ENCODE measurements at places on chromosomes 2 and 18.

DNA sequence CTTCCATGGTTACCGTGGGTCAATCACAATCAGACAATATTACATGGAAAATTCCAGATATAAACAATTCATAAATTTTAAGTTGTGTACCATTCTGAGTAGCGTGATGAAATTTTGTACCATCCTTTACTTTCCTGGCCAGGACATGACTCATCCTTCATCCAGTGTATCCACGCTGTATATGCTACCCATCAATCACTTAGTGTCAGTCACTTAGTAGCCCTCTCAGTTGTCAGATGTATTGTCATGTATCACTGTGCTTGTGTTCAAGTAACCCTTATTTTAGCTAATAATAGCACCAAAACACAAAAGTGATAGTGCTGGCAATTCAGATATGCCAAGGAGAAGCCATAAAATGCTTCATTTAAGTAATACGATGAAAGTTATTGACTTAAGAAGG lies 282.6 kb downstream of the CPS1 start:
- no peak for DNase-seq

DNA sequence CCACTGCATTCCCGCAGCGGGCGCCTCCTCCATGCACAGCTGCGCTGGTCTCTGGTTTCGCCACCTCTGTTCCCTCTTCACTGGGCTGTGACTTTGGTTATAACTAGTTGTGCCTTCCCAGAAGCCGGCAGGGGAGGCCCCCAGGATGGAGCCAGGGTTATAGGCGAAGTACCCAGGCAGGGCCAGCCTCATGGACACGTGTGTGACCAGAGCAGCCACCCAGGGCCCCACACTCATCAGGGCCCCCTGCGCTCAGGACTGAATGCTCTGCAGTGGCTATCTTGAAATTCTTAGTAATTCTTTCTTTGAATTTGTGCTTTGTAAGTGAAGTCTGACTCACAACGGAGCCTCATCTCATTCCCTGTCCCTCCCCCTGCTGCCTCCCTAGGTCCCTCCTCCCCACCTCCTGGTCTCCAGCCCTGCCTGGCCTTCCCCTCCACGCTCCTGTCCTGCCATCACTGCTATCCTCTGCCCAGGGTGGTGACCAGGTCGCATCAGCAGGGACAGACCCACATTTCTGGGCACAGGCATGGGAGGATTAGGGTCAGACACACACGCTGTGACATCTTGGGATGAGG lies 38.1 kb upstream of the LBH start:
- no peak for DNase-seq

DNA sequence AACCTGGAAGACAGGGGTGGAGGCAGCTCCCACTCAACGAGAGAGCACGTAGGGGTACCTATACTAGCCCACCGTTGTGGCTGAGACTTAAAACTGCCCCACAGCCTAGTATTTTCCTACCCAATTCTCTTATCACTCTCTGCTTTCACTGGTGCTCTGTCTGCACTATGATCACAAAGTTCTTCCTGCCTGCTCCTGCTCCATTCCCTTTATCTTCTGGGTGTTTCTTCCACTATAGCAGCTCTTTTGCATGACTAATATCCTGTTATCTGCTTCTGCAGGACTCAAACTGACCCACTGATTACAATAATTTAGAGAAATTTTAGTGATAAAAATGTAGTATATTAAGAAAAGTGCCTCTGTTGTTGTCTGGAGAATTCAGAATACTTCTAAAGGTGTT lies 184.8 kb downstream of the LRP1B start:
- DNase-seq, result no peak

GRCh38 chr2:58052978-58053377 lies 6.4 kb downstream of the VRK2 start:
- DNase-seq, result no peak

DNA sequence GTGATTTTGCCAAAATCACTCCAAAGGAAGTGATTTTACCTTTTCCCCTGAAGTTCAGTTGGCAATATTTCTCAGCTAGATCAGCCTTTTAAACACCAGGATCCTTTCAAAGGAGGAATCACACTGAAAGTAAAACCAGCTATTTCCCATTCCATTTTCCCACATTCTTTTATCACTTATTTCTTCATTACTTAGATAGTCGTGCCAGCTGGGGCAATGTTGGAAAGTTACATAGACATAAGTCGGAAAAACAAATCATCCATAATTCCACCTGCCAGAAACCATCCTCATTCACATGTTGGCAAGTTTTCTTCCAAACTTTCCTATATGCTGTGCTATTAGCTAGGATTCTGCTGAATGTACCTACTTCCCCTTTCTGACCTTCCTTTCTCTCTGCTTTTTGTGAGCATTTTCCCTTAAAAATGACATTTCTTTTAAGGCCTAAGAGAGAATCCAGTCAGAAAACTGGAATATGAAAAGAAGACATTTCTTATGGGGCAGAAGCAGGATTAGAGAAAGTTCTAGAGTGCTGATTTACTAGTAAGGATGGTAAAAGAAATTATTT lies 170.0 kb upstream of the STK17B start:
- no peak for DNase-seq

- DNase-seq, result no peak
Observed at GRCh38 chr18:60193780-60194179, 178.8 kb downstream of the MC4R start.

- DNase-seq, result no peak
Observed at GRCh38 chr18:25350489-25351251, 1.3 kb downstream of the ZNF521 start.

DNA sequence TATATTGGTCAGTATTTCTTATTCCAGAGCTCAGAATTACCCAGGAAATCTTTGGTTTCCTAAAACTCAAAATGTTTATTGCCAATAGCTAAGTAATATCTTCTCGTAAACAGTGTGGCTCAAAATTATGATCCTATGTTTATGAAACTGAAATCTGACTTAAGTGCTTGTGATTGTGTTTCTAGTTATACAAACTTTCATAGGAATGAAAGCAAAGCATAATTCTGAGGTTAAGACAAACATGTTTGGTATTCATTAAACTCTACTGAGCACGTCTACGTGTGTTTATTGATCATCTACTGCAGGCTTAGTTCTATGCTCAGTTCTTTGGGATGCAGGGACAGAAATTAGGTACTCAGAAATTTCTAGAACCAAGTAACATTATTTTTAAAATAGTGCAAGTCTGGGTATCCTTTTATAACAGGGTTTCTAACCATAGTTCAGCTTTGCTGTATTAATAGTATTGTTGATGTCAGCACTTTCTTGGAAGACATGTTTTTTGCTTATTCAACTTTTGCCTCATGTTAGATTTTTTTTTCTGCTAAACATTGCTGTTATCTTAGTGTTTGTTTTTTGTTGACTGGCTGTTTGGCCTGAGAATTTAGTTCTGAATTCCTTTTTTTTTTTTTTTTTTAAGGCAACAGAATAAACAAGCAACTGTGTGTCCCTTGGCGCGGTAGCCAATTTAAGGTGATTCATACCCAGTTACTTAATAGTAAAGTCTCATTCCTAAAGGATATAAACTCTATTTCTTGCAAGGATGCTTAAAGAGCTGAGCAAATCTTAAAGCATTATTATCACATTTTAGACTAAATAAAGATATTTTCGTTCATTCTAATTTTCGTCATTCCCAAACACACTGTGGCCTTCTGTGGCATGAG lies 31.3 kb downstream of the PTPRM start:
- no peak for DNase-seq

GRCh38 chr2:48175254-48175653 lies 269.0 kb upstream of the FBXO11 start:
- DNase-seq, result no peak

DNA sequence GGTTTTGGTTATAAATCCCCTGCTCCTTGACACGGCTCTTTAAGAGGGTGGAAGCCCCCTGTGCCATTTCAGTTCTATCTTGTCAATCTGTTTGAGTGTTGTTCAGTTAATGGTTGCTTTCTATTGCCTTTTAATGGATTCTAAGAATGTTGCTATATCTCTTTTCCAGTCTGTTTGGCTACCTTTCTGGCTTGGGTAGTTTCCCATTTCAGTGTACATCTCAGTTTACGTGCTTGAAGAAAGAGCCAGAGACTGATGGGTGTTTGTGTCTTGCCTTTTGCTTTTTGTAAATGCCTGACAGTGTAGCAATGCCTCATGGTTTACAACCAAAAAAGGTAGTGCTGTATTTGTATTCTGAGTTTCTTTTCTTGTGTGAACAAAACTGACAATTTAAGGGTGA lies 45.3 kb downstream of the SPATS2L start:
- no peak for DNase-seq

- no peak for DNase-seq
Observed at GRCh38 chr2:96636551-96637171, 1.5 kb downstream of the KANSL3 start.

- DNase-seq, result no peak
Observed at GRCh38 chr2:101149241-101150192, 1.7 kb downstream of the TBC1D8 start.

GRCh38 chr2:191427031-191427430 lies 181.8 kb downstream of the MYO1B start:
- DNase-seq, result no peak

GRCh38 chr2:123366239-123366837 lies 658.7 kb upstream of the CNTNAP5 start:
- DNase-seq, result no peak

DNA sequence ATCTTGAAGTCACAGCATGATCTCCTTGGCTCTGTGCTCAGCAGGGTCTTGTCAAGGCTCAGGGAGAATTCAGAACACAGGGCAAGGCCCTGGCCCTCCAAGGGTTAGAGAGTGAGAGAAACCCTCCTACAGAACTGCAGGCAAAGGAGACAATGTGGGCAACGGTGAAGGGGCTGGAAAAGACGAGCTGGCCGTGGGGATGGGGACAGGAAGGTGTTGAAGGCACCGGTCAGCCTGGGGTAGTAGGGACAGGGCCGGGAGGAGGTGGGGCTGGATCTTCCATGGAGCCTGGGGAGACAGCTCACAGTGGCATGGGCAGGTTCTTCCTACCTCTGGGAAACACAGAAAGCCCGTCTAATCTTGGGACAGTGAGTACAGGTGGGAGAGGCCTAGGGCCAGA lies 92.2 kb upstream of the MCFD2 start:
- DNase-seq, result no peak

DNA sequence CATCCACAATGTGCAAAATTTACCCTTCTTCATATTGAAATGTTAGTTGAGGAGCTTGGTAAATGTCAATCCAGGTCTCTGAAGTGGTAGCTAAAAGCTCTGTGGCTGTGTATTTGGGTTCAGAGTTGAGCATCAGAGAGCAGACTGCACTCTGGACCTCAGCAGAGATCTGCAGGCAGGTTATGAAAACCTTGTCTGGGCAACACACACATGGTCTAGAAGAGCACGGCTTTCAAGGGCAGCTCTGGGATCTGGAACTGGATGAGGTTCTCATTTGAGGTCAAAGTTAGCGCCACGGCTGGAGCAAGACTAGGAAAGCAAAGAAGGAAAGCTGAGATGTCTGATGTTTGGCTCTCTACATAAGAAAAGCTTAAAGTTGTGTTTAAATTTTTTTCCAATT lies 243.0 kb downstream of the SH3BP4 start:
- no peak for DNase-seq

GRCh38 chr2:173673640-173674039 lies 291.5 kb downstream of the SP3 start:
- DNase-seq, result no peak

GRCh38 chr2:59034837-59035236 lies 793.7 kb upstream of the FANCL start:
- DNase-seq, result no peak

- no peak for DNase-seq
Observed at GRCh38 chr2:108640731-108641130, 78.6 kb upstream of the RANBP2 start.

GRCh38 chr18:46550609-46551008 lies 106.4 kb downstream of the LOXHD1 start:
- DNase-seq, result no peak

DNA sequence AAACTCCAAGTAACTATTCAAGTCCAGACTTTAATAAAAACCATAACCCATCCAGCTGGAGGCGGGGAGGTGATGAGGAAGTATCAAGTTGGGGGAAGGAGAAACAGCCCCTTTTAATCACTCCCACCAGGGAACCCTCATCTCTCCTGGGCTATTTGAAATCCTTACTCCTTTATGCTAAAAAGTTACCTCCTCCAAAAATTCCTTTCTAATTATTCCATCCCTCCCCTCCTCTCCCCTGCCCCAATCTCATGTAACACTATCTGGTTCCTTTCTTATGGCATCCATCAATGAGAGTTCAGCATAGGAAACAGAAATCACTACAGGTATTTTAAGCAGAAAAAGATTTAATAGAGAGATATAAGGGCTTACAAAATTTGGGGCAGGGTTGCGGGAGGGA lies 9.3 kb upstream of the SLC14A2 start:
- DNase-seq, result no peak

GRCh38 chr2:130246430-130246829 lies 48.2 kb upstream of the TUBA3E start:
- no peak for DNase-seq

- DNase-seq, result no peak
Observed at GRCh38 chr2:98935111-98935770, 784 bp downstream of the CRACDL start.

- no peak for DNase-seq
Observed at GRCh38 chr2:198966269-198966668, 491.5 kb downstream of the SATB2 start.

- DNase-seq, result no peak
Observed at GRCh38 chr2:65276609-65277008, 49.0 kb downstream of the ACTR2 start.

DNA sequence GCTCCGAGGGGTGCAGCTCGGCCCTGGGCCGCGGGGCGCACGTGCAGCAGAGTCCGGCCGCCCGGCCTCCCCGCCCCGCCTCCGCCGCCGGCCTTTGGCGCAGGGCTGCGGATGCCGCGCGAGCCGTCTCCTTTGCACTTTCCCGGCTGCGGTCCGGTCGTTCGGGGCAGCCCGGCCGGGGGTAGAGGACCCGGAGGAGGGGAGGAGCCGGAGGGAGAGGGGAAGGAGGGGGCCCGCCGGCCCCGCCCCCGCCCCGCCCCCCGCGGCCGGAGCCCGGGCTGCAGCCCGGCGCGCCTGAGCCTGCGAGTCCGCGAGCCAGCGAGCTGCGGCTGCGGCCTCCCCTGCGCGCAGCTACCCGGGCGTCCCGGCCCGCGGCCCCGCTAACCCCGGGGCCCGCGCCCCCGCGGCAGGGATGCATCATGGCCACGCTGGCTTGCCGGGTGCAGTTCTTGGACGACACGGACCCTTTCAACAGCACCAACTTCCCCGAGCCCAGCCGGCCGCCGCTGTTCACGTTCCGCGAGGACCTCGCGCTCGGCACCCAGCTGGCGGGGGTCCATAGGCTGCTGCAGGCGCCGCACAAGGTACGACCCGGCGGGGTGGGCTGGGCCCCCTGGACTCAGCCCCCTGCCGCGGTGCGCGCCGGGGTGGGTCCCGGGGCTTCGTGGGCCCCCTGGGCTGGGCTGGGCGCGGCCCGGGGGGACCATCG lies at the start of gene FHOD3:
Gene FHOD3, plus strand, starts transcription at position 297 of the 709 bp plus-strand sequence. Its CDS starts 123 bp downstream, at position 420.
- DNase-seq, result no peak
